Fibroblast of lung (primary cell): ENCODE measurements at places on chromosomes 2 and 18.

GRCh38 chr2:223532712-223533111 lies 69.4 kb downstream of the SCG2 start:
- DNase-seq, result no peak

- DNase-seq, result no peak
Observed at GRCh38 chr2:81981585-81981984, 1677.0 kb upstream of the LRRTM1 start.

DNA sequence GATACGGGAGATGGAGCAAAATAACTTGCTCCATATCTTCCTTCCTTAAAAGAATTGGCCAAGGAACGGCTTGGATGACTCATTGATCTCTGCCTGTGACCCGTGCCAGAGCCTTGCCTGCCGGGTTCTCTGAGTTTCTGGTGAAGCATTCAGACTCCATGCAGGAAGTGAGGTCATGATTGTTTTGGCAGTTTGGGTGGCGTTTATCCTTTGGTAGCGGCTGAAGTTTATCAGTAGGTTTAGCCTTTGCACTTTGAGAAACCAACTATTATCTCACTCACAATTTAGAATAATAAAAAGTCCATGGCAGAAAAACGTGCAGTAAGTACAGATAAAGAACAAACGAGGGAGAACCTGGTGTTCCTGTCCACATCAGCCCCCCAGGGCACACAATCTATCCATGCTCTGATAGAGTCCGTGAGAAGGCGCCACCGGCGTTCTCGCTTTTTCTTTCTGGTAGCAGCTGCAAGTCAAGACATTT lies 15.0 kb upstream of the CTAGE1 start:
- peak; percentile 94 for DNase-seq

DNA sequence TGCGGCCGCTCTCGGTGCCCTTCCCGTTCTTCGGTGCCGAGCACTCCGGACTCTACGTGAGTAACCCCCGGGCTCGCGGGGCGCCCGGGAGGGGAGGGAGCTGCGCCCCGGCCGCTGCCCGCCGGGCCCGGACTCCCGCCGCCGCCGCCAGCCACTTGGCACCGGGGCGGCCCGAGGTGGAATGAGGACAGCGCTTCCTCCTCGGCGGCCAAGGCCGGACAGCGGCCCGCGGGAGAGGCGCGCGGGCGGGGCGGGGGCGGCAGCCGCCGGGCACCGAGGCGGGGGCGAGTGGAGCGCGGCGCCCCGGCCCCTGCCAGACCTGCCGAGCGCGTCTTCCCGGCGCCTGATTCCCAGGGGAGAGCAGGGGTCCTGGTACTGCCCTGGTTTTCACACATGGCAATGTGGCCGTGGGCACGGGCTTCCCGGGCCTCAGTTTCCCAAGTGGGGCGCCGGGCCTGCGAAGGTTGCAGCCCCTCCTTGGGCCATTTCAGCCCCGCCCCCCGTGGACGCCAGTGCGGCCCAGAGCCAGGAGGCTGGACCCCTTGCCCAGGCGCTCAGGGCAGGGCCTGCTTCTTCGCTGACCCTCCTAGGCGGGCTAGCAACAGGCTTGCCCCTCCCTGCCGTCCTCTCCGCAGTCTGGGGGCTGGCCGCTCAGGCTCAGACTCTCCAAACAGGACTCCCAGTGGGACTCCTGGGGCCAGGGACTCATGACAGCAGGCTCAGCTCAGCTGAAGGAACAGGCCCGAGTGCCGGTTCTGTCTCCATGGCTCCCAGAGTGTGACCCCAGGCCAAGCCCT lies 775 bp downstream of the SNED1 start:
- peak; percentile 14 for DNase-seq
